ENCODE measurements at places on chromosomes 1 and 21.
A peak's percentile ranks its signal among the peaks of the same experiment; 100 is the strongest.

DNA sequence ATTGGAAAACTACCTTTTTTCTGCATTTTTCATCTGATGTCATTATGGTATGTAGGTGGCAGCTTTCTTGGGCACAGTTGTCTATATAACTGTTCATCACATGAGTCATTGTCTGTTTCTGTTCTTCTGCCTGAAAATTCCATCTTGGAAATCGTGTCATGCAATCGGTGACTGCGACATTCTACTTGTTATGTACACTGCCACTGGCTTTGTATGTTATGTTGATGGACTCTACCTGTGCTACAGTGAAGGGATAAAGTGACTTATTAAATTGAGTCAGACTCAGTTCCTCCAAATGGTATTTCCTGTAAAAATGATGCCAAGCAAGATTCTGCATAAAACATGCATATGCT, 8.6 kb downstream of the SMAP2 start:
- DNase-seq: no peak

DNA sequence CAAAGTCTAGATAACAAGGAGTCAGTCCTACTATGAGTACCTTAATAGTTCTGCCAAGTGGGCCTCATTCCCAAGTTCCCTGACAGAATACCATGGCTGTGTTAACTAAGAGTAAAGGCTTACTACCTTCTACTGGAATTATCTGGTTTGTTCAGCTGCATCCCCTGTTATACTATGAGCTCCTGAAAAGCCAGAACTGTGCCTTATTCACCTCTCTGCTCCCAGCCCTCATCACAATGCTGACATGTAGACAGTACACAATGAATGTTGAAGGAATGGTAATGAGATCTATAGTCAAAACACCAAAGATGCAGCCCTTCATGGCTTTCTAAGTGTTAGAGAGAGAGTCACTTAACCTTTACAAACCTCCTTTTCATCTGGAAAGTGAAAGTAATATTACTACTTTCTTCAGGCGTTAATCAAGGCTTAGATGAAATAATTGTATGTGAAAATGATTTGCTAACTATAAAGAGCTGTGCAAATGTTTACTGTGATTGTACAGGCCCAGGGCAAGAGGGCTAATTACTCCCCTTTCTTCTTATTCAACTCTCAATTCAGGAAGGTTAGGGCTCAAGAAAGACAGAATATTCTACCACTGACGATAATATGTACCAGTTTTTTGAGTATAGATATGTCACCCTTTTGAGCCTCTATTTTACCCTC, 70.3 kb upstream of the MROH9 start:
- no peak for DNase-seq

GRCh38 chr1:35715568-35716002, 3.1 kb downstream of the C1orf216 start:
- peak; percentile 72 for DNase-seq

DNA sequence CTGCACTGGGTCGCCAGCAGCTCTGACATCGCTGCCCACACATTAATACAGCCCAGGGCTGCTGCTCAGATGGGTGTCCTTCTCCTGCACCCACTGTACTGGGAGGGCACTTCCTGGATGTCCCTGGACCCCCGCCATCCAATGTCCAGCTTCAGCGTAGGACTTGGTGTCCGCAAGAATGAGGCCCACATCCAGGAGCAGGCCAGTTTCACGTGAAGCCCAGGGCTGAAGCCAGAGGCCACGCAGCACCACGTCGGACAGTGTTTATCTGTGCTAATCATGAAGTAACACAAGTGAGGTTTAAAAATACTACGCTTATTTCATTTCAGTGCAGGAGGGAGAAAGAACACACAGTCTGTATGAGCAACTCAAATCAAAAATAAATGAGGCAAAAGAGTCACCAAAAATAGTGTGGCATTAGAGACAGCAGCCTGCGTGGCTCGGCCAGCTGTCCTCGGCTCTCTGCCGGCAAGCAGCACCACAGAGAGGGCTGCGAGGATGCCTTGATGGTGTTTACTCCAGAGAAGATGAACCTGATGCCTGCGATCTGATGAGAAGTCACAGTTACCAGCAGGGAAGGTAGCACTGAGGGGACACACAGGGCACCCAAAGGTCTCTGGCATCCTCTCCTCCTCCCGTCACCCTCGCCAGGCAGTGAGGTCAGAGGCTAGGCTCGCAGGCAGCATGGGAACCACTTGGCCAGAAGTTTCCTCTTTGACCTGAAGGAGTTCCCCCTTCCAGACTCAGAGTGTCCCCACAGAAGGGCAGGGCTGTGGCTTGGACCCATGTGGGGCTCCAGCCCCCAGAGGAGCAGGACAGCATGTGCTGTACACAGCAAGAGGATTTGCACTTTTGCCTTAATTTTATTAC, 22.1 kb upstream of the NPHP4 start:
- peak; percentile 81 for DNase-seq
